ENCODE measurements at places on chromosomes 3 and 15.

- ATAC-seq, result no peak
Observed at GRCh38 chr3:38573111-38573510, 76.4 kb downstream of the SCN5A start.

GRCh38 chr3:66938338-66938963 is 59.7 kb upstream of the KBTBD8 start:
- no peak for ATAC-seq

GRCh38 chr3:108820586-108820985 is 2.0 kb upstream of the TRAT1 start:
- no peak for ATAC-seq

- ATAC-seq, result no peak
Observed at GRCh38 chr3:174098746-174099145, 701.2 kb downstream of the NLGN1 start.

- ATAC-seq, result no peak
Observed at GRCh38 chr3:194386648-194387047, 12.4 kb downstream of the GP5 start.

- ATAC-seq, result no peak
Observed at GRCh38 chr3:51710631-51711351, 3.9 kb downstream of the GRM2 start.

GRCh38 chr3:182369861-182370260 is 423.4 kb upstream of the ATP11B start:
- ATAC-seq, result no peak

- no peak for ATAC-seq
Observed at GRCh38 chr3:104126864-104127553, 1239.7 kb upstream of the ALCAM start.

- ATAC-seq, result no peak
Observed at GRCh38 chr15:96058103-96058851, 272.2 kb upstream of the NR2F2 start.

DNA sequence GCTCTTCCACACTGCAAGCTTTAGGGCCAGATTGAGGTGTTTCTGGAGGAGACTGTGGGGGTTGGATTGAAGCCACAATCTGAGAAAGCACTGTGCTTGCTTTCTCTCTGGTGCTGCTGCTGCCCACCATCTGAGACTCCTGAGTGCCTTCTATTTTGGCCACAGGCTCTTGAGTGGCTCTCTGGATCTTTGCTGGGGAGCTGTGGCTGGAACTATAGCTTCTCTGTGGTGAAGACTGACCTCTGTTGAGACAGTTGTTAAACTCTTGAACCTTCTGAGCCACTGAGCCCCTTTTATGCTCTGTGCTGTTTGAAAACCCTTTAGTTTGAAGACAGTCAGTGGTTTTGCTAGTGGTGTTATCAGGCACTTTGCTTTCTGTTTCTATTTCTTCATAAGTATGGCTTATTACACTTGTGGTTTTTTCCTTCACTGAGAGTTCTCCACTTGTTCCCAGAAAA is 108.7 kb upstream of the TSPAN3 start:
- peak; percentile 55 for ATAC-seq

DNA sequence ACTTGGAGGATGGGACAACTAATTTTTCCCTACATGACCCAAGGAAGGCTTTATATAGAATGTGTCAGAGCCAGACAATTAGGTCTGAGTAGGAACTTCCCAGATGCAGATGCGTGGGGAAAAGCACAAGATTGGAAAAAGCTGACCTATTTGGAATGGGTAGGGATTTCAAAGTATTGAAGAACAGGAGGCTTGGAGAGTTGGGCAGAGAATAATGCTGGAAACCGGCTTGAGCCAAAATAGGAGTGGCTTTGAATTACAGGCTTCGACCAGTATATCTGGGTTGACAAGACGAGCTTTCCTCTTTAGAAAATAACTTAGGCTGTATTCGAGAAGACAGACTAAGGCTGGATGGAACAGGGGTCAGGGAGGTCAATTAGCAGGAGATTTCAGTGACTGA is 181.1 kb downstream of the GBE1 start:
- ATAC-seq, result no peak
